Ovary (tissue), 10 donors: ENCODE measurements at places on chromosomes 6 and 20. TPM values are rescaled to one million over a fixed set of nuclear protein-coding genes. Genes with fewer than 3 reads are reported as not detected.
A peak's percentile ranks its signal among the peaks of the same experiment; 100 is the strongest.

Gene OPN5
- not detected for total RNA-seq

Gene HLA-DRB5
- 113 TPM for total RNA-seq

Gene C20orf141
- not detected for total RNA-seq

Gene SNAP25
- 13.0 TPM for total RNA-seq

Gene STK4
- 27.3 TPM for total RNA-seq

Gene PREX1
- 5.0 TPM for total RNA-seq

Gene SUMO4
- 3.4 TPM for total RNA-seq

Gene NINL
- 22.1 TPM for total RNA-seq

GRCh38 chr20:42138729-42139128 is 520.6 kb upstream of the CHD6 start:
- H3K36me3 ChIP-seq, result no peaks in the 10 kb centered on the region
- no peak for DNase-seq
- no peak overlapping the region for H3K4me3 ChIP-seq
- H3K27ac ChIP-seq, result no peak overlapping the region

DNA sequence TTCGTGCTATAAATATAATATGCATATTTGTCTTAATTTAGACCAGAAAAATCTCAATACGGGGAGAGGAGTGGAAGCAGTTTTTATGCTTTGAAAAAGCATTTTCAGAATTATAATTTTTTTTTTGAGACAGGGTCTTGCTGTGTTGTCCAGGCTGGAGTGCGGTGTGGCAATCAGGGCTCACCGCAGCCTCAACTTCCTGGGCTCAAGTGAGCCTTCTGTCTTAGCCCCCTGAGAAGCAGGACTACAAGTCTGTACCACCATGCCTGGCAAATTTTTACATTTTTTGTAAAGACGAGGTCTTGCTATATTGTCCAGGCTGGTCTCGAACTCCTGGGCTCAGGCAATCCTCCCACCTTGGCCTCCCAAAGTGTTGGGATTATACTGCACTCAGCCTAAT is 197.2 kb downstream of the FOXC1 start:
- no peak overlapping the region for H3K27ac ChIP-seq
- no peak for DNase-seq
- no peaks in the 10 kb centered on the region for H3K27me3 ChIP-seq

DNA sequence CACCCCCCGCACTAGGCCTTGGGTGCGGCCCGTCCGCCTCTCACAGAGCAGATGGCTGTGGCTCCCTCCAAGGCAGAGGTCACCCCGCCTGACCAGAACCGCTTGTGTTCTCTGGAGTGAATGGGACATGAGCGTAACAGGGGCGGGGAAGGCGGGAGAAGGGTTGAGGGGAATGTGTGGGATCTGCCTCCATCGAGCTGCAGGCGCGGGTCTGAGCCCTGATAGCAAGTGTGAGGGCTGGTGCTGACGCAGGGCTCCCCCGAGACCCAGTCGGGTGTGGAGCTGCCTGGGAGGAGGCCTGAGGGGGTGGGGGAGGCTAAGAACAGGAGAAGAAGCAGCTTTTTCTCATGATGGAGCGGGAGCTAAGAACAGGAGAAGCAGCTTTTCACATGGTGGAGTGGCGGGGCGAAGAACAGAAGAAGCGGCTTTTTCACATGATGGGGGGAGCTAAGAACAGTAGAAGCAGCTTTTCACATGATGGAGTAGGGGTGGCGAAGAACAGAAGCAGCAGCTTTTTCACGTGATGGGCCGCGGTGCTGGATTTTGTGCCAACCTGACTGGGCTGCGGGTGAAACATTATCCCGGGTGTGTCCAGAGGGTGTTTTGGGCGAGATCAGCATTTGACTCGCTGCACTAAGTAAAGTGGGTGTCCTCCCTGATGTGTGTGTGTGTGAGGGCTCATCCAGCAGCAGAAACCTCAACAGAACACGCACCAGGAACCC is 169.3 kb downstream of the TTLL2 start:
- no peaks in the 10 kb centered on the region for H3K36me3 ChIP-seq
- DNase-seq, result peak; percentile 93
- no peaks in the 10 kb centered on the region for H3K27me3 ChIP-seq
- no peak overlapping the region for H3K27ac ChIP-seq
- H3K4me3 ChIP-seq, result peak overlapping the region; percentile 0
- no peaks in the 10 kb centered on the region for H3K4me1 ChIP-seq

- DNase-seq, result no peak
- peaks cover 7% of the 10 kb centered on the region for H3K4me1 ChIP-seq
- no peaks in the 10 kb centered on the region for H3K27me3 ChIP-seq
- no peak overlapping the region for H3K27ac ChIP-seq
- H3K4me3 ChIP-seq, result no peak overlapping the region
- no peaks in the 10 kb centered on the region for H3K36me3 ChIP-seq
Observed at GRCh38 chr6:105611606-105612005, 208.7 kb upstream of the PREP start.

GRCh38 chr20:51418137-51418529 is 124.4 kb downstream of the NFATC2 start:
- no peak overlapping the region for H3K4me3 ChIP-seq
- H3K4me1 ChIP-seq, result peaks cover under 1% of the 10 kb centered on the region
- no peaks in the 10 kb centered on the region for H3K36me3 ChIP-seq
- DNase-seq, result no peak

GRCh38 chr6:105320271-105320670 is 82.6 kb downstream of the PREP start:
- no peaks in the 10 kb centered on the region for H3K27me3 ChIP-seq
- no peak overlapping the region for H3K27ac ChIP-seq
- DNase-seq, result no peak
- no peaks in the 10 kb centered on the region for H3K36me3 ChIP-seq
- H3K4me3 ChIP-seq, result no peak overlapping the region

DNA sequence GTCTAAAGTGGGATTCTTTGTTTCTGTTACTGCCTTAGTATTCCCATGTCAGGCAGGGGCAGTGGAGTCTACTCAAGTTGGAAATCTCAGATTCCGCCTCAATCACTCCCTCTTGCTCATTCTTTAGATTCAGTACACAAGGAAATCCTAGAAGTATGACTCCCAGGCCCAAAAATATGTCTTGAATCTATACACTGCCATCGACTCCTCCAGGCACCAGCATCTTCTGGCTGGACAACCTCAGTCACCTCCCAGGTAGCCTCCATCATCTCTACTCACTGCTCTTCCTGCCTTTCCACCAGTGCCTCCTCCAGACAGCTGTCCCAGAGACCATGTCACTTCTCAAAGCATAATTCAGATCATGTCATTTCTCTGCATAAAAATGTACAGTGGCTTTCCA is 329.9 kb downstream of the CDC5L start:
- no peak overlapping the region for H3K4me3 ChIP-seq
- no peaks in the 10 kb centered on the region for H3K4me1 ChIP-seq
- H3K27me3 ChIP-seq, result no peaks in the 10 kb centered on the region
- H3K36me3 ChIP-seq, result no peaks in the 10 kb centered on the region

DNA sequence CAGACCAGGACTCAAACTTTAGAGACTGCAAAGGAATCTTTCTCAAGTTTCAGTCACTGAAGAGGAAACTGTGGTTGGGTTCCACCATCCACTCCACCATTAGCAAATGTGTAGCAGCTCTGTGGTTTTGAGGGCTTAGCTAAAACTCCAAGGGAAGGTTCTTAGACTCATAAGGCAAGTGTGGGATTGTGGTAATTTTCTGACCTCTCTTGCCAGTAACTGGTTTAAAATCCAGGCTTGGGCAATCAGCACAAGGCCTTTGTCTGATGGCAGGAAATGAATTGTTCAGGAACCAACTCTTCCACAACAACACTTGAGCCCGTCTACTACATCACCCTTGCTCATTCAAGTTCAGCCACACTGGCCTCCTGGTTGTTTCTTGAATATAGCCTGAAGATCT is 68.6 kb upstream of the FBXL4 start:
- H3K36me3 ChIP-seq, result no peaks in the 10 kb centered on the region
- no peak for DNase-seq
- no peak overlapping the region for H3K4me3 ChIP-seq

GRCh38 chr6:113997116-113997515 is 26.2 kb upstream of the HDAC2 start:
- DNase-seq, result no peak
- H3K4me1 ChIP-seq, result no peaks in the 10 kb centered on the region
- H3K4me3 ChIP-seq, result no peak overlapping the region
- H3K27me3 ChIP-seq, result no peaks in the 10 kb centered on the region
- H3K36me3 ChIP-seq, result no peaks in the 10 kb centered on the region

GRCh38 chr20:17304774-17305173 is 77.9 kb downstream of the PCSK2 start:
- H3K4me3 ChIP-seq, result no peak overlapping the region
- H3K4me1 ChIP-seq, result no peaks in the 10 kb centered on the region
- H3K27me3 ChIP-seq, result no peaks in the 10 kb centered on the region
- no peak for DNase-seq
- H3K36me3 ChIP-seq, result no peaks in the 10 kb centered on the region

DNA sequence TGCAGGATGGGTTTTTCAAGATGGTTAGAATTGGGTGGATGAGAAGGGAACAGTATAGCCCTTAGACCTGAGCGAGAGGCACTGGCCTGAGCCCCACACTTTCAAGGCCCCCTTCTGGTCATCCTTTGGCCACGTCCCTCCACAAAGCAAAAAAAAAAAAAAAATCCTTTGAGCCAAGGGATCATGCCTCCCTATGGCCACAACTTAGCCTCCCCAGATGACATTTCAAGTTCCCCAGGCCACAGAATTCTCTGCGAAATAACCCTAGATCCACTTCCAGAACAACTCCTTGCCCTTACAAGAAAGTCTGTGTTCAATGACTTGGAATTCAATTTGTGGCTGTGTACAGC is 30.4 kb downstream of the ELOVL2 start:
- no peak overlapping the region for H3K4me3 ChIP-seq
- no peak overlapping the region for H3K27ac ChIP-seq
- no peaks in the 10 kb centered on the region for H3K36me3 ChIP-seq
- no peak for DNase-seq
- H3K27me3 ChIP-seq, result no peaks in the 10 kb centered on the region
- H3K4me1 ChIP-seq, result no peaks in the 10 kb centered on the region

- H3K36me3 ChIP-seq, result no peaks in the 10 kb centered on the region
- H3K27ac ChIP-seq, result no peak overlapping the region
- no peaks in the 10 kb centered on the region for H3K4me1 ChIP-seq
- no peak overlapping the region for H3K4me3 ChIP-seq
- H3K27me3 ChIP-seq, result no peaks in the 10 kb centered on the region
Observed at GRCh38 chr20:24112360-24112759, 123.8 kb upstream of the GGTLC1 start.

GRCh38 chr6:92180090-92180489 is 1239.3 kb downstream of the EPHA7 start:
- no peaks in the 10 kb centered on the region for H3K36me3 ChIP-seq
- DNase-seq, result no peak
- H3K27ac ChIP-seq, result no peak overlapping the region
- no peaks in the 10 kb centered on the region for H3K27me3 ChIP-seq

GRCh38 chr6:40252531-40253258 is 318.4 kb upstream of the MOCS1 start:
- H3K36me3 ChIP-seq, result no peaks in the 10 kb centered on the region
- no peaks in the 10 kb centered on the region for H3K27me3 ChIP-seq
- no peak overlapping the region for H3K27ac ChIP-seq
- no peak overlapping the region for H3K4me3 ChIP-seq
- DNase-seq, result no peak
- no peaks in the 10 kb centered on the region for H3K4me1 ChIP-seq

DNA sequence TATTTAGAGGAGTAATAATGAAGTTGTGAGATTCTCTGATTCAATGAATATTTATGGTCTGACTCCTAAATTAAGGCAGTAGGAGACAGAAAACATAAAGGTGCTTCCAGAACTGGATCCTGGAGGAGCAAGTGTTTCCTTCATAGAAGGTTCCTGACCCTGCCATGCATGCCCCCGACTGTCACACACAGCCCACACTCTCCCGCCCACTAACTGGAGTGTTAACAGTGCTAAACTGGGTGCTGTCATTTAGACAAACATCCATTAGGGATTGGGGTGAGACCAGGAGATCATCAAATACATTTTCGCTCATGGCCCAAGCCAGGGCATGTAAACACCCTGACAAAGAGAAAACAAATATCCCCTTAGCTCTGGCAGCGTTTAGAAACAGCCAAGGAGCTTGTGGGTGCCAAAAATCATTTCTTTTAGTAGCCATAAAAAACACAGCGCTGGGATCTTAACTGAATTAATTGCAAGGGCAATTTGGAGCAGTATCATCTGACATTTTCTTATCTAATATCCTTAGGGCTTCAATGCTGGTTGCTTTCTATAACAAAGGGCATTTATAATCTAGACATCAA is 46.8 kb downstream of the INSM1 start:
- H3K36me3 ChIP-seq, result no peaks in the 10 kb centered on the region
- no peak overlapping the region for H3K27ac ChIP-seq
- no peak for DNase-seq

DNA sequence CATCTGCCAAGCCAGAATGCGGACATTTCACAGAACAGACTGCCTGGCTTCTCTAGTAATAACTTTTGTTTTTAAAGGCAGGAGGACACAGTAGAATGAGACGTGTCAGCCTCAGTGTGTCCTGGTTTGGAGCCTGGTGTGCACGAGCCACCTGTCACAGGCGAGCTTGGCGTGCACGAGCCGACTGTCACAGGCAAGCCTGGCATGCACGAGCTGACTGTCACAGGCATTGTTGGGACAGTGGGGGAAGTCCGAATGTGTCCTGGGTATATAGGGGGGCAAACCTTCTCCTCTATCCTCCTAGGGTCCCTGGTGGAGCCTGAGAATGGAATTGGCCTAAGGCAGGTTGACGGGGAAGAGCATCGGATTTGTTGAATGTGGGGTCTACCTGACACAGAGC is 7.5 kb downstream of the KIF25 start:
- no peak for DNase-seq
- H3K4me3 ChIP-seq, result no peak overlapping the region
- no peak overlapping the region for H3K27ac ChIP-seq
- H3K36me3 ChIP-seq, result no peaks in the 10 kb centered on the region

GRCh38 chr6:105794239-105794638 is 291.9 kb upstream of the PRDM1 start:
- H3K4me3 ChIP-seq, result no peak overlapping the region
- peak; percentile 63 for DNase-seq
- peak overlapping the region; percentile 43 for H3K27ac ChIP-seq
- no peaks in the 10 kb centered on the region for H3K36me3 ChIP-seq
- peaks cover 15% of the 10 kb centered on the region for H3K4me1 ChIP-seq

- DNase-seq, result peak; percentile 42
- no peaks in the 10 kb centered on the region for H3K4me1 ChIP-seq
- no peaks in the 10 kb centered on the region for H3K27me3 ChIP-seq
- H3K36me3 ChIP-seq, result no peaks in the 10 kb centered on the region
- no peak overlapping the region for H3K27ac ChIP-seq
Observed at GRCh38 chr20:32574296-32575226, 10.6 kb downstream of the NOL4L start.

- no peak overlapping the region for H3K4me3 ChIP-seq
- no peaks in the 10 kb centered on the region for H3K27me3 ChIP-seq
- peaks cover 5% of the 10 kb centered on the region for H3K4me1 ChIP-seq
- H3K36me3 ChIP-seq, result no peaks in the 10 kb centered on the region
- H3K27ac ChIP-seq, result no peak overlapping the region
Observed at GRCh38 chr6:161166176-161166575, 107.7 kb downstream of the AGPAT4 start.

- no peak overlapping the region for H3K27ac ChIP-seq
- H3K4me3 ChIP-seq, result no peak overlapping the region
- H3K36me3 ChIP-seq, result no peaks in the 10 kb centered on the region
- H3K27me3 ChIP-seq, result no peaks in the 10 kb centered on the region
- H3K4me1 ChIP-seq, result no peaks in the 10 kb centered on the region
- no peak for DNase-seq
Observed at GRCh38 chr20:1810926-1811620, 84.1 kb upstream of the SIRPA start.
